Activated CD4-positive, alpha-beta memory T cell treated with anti-CD3 and anti-CD28 coated beads, Interleukin-2, amount 10 ng/mL, durations not matched to agents 7 days and 5 days (primary cell): ENCODE measurements at places on chromosomes 6 and 20. TPM values are rescaled to one million over a fixed set of nuclear protein-coding genes. Genes with fewer than 3 reads are reported as not detected.

The LY6G6C gene
- total RNA-seq, result not detected

The ZBTB46 gene
- 0.53 TPM for total RNA-seq

The NR2E1 gene
- not detected for total RNA-seq

The ANKRD60 gene
- not detected for total RNA-seq

The SIRPB1 gene
- total RNA-seq, result 5.1 TPM

The BEND3 gene
- 2.5 TPM for total RNA-seq

The DOK5 gene
- not detected for total RNA-seq

The ALDH5A1 gene
- 3.7 TPM for total RNA-seq

The PPIL6 gene
- not detected for total RNA-seq

The ZNFX1 gene
- 89.5 TPM for total RNA-seq

- DNase-seq, result no peak
Observed at GRCh38 chr20:47124181-47124717, 229.6 kb downstream of the EYA2 start.

GRCh38 chr20:40467703-40468411 is 221.2 kb downstream of the MAFB start:
- DNase-seq, result no peak

GRCh38 chr6:26578741-26579140 is 18.0 kb upstream of the ABT1 start:
- DNase-seq, result no peak

DNA sequence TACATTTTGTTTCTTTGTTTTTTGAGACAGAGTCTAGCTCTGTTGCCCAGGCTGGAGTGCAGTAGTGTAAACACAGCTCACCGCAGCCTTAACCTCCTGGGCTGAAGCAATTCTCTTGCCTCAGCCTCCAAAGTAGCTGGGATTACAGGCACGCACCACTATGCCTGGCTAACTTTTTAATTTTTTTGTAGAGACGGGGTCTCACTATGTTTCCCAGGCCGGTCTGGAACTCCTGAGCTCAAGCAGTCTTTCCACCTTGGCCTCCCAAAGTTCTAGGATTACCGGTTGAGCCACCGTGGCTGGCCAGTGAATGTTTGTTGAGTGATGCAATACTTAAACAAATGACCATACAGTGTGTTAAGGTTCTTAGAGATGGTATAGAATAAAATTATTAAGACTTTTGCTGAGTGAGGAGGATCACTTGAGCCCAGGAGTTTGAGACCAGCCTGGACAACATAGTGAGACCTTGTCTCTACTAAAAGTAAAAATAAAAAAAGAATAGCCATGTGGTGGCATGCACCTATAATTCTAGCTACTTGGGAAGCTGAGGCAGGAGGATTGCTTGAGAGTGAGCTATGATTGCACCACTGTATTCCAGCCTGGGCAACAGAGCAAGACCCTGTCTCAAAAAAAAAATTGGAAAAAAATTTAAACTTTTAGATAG is 13.4 kb downstream of the CEP250 start:
- DNase-seq, result no peak

DNA sequence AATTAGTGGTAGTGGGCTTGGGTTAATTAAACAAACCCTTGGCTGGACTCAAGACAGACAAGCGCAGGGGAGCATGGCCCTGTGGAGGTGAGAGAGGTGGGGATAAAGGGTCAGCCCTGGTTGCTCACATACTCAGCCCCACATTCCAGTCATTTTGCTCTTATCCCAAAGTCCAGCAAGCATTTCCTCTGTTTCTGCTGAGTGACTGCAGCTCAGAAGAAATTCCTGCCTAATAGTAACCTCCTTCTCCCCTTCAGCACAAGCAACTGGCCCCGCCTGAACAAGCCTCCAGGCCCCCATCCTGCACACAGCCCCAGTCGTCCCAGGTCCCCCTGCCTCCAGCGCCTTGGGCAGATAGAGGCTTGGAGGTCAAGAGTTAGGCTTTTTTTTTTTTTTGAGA is 3.6 kb upstream of the TFEB start:
- DNase-seq, result no peak

DNA sequence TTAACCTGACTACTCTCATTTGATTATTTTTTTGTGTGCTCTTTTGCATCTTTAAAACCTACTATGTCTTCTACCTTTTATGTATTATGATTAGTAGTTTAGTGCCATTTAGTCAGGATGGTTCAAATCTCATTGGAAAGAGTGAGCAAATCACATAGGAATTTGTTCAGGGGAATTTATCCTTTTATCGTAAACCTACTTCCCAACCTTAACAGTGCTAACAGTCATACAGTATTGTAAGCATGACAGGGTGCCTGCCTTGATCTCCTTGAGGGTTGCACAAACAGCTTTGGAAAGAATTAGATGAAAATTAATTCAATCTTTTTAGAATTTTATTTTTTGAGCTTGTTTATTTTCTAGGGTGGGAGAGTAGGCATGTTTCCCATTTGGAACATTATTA is 18.3 kb downstream of the RNF8 start:
- no peak for DNase-seq

DNA sequence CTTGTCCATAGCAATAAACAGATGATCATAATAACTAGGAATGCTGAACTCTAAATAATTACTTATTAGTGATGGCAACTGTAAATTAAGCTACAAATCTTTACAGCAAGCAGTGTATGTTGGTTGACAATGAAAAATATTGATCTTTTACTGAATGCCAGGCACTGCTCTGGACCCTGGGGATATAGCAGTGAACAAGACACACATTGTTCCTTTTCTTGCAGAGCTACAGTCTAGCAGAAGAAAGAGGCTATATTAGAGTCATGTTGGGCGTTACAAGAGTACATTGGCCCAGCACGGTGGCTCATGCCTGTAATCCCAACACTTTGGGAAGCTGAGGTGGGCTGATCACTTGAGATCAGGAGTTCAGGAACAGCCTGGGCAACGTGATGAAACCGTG is 11.5 kb downstream of the PXT1 start:
- DNase-seq, result no peak

- no peak for DNase-seq
Observed at GRCh38 chr20:1375515-1375914, 17.3 kb downstream of the FKBP1A start.

DNA sequence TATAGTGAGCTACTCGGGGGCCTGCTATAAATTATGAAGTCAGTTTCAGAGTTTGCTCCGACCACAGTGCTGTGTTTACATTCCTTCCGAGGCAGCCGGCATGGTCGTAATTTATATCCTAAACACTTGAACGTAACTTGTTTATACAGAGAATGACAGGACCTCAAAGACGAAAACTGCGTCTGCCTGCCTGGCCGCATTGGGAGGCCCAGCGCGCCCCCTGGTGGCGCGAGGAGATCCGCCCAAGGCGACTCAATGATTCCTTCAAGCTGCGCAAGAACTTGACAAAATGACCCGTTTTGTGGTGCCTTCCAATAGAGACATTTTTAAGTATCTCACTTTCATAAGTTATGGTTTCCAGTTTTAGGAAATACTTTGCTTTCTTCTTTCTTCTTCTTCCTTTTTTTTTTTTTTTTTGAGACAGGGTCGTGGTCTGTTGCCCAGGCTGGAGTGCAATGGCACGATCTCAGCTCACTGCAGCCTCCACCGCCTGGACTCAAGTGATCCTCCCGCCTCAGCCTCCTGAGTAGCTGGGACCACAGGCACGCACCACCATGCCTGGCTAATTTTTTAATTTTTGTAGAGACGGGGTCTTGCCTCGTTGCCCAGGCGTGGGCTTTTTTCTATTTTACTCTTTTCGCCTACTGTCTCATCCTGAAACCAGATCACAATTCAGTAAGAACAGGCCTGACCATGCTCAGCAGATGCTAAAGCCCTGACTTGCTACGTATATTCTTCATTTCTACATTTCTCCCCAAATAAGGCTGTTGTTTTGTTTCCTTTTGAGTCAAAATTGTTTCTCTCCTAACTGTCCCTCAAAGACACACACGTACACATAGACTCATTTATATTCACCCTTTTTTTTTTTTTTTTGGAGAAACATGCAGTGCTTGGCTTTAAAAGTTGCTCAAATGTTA is 7.8 kb downstream of the FOXF2 start:
- peak; percentile 73 for DNase-seq

DNA sequence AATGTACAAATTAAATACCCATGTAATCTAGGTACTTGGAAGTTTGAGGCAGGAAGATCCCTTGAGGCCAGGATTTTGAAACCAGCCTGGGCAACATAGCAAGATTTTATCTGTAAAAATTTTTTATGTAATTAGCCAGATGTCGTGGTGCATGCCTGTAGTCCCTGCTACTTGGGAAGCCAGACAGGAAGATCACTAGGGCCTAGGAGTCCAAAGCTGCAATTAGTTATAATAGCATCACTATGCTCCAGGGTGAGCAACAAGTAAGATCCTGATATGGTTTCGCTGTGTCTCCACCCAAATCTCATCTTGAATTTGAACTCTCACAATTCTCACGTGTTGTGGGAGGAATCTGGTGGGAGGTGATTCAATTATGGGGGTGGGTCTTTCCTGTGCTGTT is 535.8 kb downstream of the TENT5A start:
- DNase-seq, result no peak

GRCh38 chr20:30892541-30893345 is 364.7 kb upstream of the DEFB115 start:
- no peak for DNase-seq

DNA sequence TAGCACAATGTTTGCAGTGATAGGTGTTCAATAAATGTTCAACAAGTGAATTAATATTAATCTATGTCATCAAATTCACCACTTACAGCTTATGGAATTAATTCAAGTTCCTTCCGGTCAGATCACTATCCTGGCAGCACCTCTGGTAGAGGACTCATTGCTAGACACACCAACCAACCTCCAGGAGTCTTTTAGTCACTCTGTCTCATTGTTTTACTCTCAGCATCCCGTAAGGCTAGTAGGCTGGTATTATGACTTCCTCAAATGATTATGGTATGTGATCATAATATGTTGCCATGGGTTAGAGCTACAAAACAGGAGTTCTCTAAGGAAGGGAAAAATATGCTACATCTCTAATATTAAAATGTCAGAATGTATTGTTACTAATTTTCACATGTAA is 21.7 kb upstream of the MMS22L start:
- DNase-seq, result no peak

DNA sequence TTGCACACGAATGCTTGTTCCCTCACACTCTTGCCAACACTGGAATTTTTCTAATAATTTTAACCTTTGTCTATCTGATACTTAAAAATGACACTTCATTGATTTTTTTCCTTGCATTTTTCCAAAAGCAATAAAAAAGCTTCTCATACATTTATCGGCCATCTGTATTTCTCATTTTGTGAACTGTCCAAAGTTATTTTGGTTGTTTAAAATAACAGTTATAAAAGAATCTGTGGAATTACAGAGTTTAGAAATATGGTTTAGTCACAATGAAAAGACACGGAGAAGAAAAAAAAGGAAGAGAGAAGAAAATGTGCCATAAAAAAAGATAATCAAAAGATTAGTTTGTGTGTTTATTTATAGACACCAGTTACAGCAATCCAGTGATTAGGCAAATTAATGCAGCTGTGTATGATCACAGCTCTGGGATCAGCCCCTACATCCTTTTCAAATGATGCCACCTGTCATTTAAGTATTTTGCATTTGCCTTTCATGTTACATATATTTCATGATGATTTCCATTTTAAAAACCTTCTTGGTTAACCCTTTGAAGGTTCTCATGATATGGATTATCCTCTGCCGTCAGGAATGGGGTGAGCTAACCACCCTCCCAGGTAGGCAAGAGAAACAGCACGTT is 171.7 kb downstream of the BACH2 start:
- no peak for DNase-seq

DNA sequence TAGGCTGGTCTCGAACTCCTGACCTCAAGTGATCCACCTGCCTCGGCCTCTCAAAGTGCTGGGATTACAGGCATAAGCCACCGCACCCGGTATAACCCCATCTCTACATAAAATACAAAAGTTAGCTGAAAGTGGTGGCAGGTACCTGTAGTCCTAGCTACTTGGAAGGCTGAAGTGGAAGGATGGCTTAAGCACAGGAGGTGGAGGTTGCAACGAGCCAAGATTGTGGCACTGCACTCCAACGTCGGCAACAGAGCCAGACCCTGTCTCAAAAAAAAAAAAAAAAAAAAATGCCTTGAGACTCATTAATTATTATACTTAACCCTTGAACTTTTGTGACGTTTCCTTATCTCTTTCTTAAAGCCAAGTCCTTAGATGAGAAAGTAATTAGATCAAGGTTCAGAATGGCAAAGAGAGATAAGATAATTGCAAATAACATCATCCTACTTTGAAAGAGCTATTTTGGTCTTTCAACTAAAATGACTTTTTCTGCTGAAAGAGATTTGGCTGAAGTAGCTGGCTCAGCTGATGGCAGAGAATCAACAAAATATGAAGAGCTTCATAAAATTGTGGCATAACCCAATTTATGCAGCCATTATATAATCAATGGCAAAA is 4.7 kb upstream of the SHLD1 start:
- DNase-seq, result no peak

GRCh38 chr6:11788043-11788442 is 9.4 kb upstream of the ADTRP start:
- no peak for DNase-seq

DNA sequence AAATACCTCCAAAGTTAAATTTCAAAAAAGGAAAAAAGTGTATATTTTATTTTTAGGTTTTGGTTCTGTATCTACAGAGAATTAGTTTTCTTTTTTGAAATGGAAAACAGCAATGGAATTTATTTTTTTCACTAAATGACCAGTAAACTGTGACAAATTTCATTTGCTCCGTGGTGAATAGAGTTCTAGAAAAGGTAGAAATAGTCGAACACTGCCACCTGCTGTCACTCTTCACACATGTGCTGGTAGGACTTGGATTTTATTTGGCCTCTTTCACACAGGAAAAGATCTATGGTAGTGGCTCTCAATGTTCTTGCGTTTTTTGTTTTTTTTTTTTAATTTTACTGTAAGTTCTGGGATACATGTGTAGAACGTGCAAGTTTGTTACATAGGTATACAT is 312.5 kb downstream of the EYA4 start:
- DNase-seq, result no peak

DNA sequence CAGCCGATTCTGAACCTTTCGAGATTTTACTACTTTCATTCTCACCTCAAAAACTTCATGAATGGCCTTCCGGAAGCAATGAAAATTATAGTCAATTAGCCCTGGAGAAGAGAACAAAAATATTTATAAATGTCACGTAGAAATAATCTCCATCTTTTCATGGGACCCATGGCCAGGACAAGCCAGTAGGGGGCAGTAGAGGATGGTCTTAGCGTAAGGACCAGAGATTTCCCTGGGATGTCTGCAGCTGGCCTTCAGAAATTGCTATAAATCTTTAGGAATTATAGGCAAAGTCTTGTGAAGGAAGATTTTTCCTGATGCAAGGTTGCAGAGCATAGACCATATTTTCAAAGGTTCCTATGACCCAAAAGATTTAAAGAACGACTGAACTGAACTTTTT is 15.6 kb upstream of the UBE2J1 start:
- DNase-seq, result peak; percentile 63
